Stimulated activated CD4-positive, alpha-beta T cell treated with anti-CD3 and anti-CD28 coated beads, Interleukin-4, amount 100 ng/mL, for 24 hours (primary cell): ENCODE measurements at places on chromosomes 13 and 19.

- peak; percentile 7 for DNase-seq
These were observed 37.5 kb downstream of the SUGP2 start for GRCh38 chr19:18995804-18996241.

DNA sequence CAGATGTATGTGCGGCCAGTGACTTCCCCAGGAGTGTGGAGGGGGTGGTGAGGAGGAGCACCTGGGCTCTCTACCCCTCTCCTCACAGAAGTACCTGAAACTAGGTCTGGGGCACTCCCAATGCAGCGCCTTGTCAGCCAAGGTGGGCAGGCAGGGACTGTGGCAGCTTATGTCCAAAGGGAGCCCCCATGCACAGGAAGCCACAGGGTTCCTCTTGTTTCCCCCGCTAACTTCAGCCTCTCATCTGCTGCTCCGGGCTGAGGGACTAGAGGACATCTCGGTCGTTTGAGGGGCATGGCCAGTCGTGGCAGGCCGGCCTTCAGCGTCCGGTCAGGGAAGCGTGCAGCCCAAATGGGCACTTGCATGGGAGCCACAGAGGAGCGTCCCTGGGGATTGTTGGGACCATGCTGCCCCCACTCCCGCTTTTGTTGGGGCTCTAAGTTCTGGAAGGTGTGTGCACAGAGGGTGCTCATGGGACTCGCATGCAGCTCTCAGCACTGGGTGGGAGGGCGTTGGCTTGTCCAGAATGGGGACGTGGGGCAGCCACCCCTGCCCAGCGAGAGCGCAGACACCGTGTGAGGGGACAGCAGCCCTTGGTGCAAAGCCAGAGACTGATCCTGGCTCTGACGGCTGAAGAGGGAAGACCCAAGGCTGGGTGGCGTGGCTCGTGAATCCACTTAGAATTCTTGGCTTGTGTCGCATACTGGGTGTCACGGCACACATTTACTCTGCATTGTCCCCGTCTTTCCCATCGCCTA is 16.6 kb upstream of the NPAS1 start:
- DNase-seq = no peak

DNA sequence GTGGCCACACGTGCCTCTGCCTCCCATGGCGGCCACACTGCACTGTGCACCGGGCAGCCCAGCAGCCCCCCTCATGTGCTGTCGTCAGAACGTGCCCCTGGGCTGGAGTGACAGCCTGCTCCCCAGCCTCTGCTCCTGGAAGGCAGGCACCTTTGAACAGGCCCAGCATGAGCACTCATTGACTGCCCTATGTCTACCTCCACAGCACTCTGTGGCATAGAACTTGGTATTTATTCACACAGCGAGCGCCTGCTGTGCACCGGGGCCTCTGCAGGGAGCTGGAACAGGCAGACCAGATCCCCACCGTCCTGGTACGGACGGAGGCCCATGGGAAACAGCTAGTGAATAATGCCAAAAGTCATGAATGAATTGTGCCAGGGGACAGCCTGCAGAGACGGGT is 53.7 kb downstream of the DPF1 start:
- no peak for DNase-seq

DNA sequence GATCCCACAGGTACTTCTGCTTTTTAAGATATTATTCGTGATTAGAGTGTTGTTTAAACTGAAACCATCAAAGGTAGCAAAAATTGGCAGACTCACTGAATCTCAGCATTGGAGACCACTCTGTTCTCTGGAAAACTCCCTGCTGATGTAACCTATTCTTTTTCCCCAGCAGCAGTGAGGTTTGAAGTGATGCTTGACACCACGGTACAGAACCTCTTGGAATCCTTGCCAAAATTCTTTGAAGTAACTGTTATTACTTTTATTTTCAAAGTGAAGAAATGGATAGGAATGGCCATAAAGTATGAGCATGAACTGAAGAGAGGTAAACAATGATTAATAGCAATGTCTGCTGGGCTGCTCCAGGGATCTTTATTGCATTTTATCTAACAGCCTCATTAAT is 66.4 kb upstream of the KL start:
- no peak for DNase-seq

GRCh38 chr13:46683676-46684260 is 113.2 kb downstream of the ESD start:
- no peak for DNase-seq

DNA sequence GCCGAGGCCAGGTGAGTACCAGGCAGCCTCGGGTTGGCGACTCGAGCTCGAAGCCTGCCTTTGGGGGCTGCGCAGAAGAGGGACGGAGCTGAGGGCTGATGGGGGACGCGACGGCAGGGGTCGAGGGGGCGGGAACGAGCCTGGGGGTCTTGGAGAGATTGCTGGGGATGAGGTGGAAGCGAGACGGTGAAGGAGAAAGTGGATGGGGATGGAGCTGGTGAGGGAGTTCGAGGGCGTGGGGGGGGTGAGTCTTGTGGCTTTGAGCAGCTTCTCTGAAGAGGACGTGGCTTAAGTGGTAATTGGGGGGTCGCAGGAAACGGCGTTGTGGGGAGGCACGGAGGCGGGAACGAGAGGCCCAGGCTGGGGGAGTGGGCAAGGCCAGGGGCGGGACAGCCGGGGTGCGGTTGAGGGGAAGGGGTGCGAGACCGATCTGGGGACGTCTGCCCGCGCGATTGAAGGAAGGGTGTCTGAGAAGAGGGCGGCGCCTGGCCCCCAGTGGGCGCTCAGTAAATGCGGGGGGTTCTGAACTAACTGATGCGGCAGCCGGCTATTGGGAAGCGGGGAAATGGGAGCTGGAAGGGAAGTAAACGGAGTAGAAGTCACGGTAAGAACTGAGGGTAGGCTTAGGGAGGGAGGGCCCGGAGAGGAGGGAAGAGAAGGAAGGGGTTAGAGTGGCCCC is 426 bp downstream of the MYO9B start:
- peak; percentile 43 for DNase-seq

GRCh38 chr13:98033277-98034247 is 80.1 kb downstream of the IPO5 start:
- DNase-seq = no peak

DNA sequence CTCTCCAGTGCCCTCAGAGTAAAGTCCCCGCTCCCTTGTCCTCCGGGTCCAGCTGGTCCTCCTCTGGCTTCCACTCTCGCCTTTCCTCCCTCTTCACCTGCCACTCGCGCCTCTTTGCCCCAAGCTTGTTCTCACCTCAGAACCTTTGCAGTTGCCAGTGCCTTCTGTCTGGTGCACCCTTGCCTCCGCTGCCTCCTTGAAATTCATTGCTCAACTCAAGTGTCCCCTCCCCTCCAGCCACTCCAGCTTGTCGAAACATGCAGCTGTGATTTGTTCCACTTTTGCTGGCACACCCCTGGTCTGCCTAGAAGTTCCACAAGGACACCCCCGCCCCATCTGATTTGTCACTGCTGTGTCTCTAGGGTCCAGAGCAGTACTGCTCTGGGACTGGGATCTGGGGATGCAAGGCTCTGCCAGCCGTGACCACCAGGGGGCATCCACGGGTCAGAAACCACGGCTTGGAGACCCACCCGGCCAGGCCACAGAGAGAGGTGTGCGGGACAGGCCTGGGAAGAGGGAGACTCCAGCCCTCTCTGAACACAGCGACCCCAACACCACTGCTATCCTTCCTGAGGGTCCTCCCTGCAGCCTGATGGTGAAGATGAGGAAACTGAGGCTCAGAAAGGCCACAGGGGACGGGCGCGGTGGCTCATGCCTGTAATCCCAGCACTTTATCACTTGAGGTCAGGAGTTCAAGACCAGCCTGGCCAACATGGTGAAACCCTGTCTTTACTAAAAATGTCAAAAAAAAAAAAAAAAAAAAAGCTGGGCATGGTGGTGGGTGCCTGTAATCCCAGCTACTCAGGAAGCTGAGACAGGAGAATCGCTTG is 49.9 kb downstream of the AP1M1 start:
- DNase-seq = peak; percentile 86

DNA sequence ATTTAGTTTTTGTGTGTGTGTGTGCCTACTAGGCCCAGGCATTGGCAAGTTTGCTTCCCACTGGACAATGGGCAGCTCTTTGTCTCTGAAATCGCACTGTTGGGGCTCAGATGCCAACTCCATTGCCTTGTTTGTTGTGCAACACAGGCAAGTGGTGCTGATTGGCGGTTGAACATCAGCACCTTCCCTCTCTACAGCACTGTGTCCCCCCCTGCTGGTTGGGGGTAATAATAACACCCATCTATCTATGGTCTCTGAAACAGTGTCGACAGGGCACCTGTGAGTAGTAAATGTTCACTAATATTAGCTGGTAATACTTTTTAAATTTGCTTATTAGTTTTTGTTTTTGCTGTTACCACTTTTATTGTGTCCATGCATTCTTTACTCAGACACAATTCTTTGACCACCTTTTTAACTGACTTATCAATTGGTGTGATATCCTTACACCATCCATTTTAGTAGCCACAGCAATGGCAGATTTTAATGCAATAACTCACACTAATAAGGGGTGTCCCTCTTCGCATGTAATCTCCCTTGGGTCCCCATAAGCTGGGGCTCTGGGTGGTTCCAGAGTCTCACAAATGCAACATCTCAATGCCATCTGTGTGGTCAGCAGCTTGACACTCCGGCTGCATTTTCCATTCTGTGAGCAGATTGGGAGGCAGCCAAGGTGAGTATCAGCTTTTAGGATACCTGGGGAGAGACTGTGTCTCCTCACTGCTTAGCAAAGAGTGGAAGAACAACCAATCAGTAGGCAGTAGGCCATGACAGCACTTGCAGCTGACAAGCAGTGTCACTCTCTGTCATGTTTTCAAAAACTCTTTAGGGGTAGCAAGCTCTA is 47.7 kb upstream of the UQCRFS1 start:
- DNase-seq = peak; percentile 24

DNA sequence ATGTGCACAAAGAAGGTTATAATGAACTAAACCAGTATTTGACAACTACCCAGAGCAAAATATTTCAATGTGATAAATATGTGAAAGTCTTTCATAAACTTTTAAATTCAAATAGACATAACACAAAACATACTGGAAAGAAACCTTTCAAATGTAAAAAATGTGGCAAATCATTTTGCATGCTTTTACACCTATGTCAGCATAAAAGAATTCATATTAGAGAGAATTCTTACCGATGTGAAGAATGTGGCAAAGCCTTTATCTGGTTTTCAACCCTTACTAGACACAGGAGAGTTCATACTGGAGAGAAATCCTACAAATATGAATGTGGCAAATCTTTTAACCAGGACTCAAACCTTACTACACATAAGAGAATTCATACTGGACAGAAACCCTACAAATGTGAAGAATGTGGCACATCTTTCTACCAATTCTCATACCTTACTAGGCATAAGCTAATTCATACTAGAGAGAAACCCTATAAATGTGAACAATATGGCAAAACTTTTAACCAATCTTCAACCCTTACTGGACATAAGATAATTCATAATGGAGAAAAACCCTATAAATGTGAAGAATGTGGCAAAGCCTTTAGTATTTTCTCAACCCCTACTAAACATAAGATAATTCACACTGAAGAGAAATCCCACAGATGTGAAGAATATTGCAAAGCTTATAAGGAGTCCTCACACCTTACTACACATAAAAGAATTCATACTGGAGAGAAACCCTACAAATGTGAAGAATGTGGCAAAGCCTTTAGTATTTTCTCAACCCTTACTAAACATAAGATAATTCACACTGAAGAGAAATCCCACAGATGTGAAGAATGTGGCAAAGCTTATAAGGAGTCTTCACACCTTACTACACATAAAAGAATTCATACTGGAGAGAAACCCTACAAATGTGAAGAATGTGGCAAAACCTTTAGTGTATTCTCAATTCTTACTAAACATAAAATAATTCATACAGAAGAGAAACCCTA is 26.4 kb downstream of the ZNF493 start:
- no peak for DNase-seq

GRCh38 chr19:50377051-50377461 is 799 bp downstream of the NR1H2 start:
- peak; percentile 49 for DNase-seq

GRCh38 chr13:73240193-73240592 is 181.4 kb downstream of the KLF5 start:
- no peak for DNase-seq

- no peak for DNase-seq
These were observed 11.1 kb downstream of the CHAF1A start for GRCh38 chr19:4413588-4413987.

DNA sequence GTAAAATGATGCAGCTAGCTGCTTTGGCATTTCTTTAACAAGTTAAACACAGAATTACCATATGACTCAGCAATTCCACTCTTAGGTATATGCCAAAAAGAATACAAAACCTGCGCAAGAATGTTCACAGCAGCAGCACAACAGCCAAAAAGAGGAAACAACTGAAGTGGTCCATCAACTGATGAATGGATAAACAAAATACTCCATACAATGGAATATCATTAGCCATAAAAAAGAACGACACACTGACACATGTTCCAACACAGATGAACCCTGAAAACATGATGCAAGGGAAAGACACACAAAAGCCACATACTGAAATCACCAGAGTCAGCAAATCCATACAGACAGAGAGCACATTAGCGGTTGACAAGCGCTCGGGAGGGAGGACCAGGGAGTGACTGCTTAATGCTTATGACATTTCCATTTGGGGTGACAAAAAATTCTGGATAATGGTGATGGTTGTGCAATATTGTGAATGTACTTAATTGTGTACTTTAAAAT is 3.0 kb downstream of the PCID2 start:
- DNase-seq = no peak

- DNase-seq = no peak
These were observed 8.4 kb downstream of the ASF1B start for GRCh38 chr19:14127929-14128509.

GRCh38 chr13:99144306-99144705 is 56.3 kb upstream of the UBAC2 start:
- DNase-seq = no peak

DNA sequence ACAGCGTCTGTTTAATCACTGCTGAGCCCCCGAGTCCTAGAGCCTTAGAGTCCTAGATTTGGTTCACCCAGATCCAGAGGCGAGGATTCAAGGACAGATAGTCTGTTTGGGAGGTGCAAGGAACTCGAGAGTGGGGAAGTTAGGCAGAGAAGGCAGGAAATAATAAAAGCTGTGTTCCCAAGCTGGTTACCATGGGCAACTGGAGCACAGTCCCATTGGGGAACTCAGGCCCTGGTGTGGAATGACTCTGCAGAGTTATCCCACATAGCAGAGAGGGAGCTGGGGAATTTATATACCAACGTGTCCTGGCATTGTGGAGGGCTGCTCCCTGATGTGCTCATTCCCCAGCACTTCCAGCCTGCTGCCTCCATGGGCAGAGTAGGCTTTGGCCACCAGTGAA is 9.7 kb downstream of the IGSF23 start:
- no peak for DNase-seq

DNA sequence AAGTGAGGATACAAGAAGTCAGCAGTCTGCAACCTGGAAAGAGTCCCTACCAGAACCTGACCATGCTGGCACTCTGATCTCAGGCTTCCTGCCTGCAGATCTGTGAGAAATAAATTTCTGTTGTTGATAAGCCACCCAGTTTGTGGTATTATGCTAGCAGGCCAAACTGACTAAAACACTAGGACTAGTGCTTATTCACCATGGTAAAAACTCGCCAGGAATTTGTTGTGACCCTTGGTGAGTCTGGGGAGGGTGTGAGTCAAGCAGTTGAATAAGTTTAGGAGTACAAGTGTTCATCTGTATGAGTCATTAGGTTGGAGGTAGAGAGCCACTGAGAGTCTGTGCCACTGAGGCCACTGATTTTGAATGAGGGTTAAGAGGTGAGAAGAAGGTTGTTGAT is 3.6 kb downstream of the ZIK1 start:
- no peak for DNase-seq
